AG10803 (cell line): ENCODE measurements at places on chromosomes 3 and 15.
A peak's percentile ranks its signal among the peaks of the same experiment; 100 is the strongest.

DNA sequence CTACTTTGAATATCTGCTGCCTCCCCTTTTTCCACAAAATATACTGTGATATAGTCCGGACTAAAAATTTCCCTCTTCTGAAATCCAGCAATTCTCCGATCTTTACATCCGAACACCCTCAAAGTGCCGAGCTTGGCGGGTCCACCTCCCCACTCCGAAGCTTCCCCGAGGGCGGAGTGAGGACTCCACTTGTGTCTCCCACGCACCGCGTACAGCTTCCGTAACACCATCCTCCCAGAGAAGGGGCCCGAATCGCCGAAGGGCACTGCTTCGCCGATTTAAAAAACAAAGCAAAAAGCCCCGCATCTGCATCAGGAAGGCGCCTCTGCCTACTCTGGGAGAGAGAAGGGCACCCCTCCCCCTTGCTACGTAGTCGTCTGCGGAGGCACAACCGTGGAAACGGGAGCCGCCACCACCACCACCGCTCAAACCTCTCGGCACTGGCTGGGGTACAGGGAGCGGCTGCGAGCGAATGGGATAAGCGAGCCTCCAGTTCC, 551 bp downstream of the NCBP2 start:
- DNase-seq, result peak; percentile 42

DNA sequence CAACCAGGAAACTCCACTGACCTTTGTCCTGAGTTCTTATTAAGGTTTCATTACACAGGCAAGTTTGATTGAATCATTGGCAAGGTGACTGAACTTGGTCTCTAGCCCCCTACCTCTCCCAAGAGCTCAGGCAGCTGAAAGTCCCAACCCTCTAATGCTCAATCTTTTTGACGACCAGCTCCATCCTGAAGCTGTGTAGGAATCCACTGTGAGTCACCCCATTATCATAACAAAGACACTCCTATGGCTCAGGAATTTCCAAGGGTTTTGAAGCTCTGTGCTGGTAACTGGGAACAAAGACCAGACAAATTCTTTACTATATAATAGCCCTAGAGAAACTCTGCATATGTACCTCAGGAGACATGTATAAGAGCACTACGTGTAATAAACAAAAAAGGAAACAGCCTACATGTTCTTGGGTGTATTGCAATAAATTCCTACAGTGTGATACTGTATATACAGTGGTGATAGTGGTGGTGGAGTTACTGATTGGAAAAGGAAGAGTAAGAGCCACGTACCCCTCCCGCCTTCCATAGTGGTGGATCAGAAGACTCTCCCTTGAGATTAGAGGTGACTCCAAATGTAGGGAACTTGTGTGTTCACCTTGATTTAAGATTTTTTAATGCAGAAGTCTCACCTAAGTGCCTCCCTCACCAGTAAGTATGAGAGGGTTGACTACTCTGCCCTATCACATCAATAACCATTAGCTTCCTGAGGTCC, 116.6 kb downstream of the ST8SIA2 start:
- peak; percentile 22 for DNase-seq

DNA sequence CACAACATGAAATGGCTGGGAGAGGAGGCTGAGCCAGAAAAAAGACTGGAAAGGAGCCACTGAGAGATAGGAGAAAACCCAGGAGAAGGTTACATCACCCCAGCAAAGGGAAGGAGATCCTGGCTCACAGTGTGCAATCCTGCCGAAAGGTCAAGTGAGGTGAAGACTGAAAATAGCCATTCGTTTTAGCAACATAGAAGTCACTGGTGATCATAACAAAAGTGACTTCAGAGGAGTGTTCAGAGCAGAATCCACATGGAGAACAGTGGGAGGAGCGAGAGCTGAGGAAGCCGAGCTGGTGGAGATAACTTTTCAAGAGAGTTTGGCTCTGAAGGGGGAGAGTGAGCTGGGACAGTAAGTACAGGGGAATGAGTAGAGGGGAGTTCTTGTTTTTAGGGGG, 5.4 kb upstream of the HEG1 start:
- peak; percentile 85 for DNase-seq

GRCh38 chr3:38149708-38150107, 11.2 kb downstream of the MYD88 start:
- no peak for DNase-seq

GRCh38 chr15:66868918-66869317, 166.9 kb downstream of the SMAD6 start:
- DNase-seq, result no peak

DNA sequence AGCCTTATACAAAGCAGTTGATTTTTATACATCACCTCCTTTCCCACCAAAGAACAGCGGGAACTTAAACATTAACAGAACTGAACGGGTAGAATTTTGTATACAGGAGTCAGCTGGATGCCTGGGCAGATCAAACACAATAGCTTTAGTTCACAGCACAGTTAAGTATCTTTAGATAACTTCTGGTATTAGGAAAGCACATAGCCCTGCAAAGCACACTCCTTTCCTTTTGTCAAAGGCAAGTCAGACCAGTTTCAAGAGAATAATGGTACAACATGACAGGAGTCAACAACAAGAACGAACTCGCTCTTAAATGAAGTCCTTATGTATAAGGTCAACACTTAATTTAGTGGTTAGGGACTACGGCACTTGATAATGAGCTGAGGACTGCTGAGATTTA, 26.3 kb downstream of the ABCC5 start:
- no peak for DNase-seq

DNA sequence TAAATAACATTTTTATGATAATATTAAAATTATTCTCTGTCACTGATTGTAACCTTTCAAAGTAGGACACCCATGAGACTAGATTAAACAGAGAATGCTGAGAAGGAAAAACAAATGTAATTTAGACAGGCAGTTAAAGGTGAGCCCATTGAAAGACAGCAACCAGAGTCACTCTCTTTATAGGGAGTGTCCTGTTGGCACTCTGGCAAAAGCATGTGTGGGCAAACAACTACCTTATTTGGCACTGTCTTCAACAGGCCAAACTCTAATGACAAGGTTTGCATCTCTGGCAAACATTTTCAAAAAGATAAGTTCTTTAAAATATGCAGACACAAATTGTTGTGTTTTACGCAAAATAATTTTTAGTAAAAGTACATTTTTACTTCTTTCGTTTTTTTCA, 29.8 kb downstream of the NFKBIZ start:
- no peak for DNase-seq
